ENCODE measurements at places on chromosomes 6 and 20. TPM values are rescaled to one million over a fixed set of nuclear protein-coding genes. Genes with fewer than 3 reads are reported as not detected.

IRF4 gene
- total RNA-seq: 91.2 TPM

DNA sequence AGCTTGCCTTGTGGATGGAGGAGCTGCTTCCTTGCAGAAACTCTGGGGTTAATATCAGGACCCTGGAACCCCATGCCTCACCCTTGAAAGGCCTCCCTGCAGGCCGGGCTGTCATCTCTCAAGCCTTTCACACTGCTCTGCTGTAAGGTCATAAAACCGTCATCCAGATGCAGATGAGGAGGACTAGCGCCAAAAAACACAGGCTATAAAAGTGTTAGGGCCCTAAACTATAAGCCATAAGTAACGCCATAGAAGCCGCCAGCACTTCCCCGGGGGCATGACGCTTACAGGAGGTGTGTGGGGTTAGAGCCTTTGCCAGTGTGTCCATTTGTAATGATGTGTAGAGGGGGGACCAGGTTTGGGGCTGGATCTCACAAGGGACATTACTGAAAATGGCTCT lies 47.6 kb downstream of the CDH4 start:
- DNase-seq: no peak

RIPOR3 gene
- total RNA-seq: not detected

GRCh38 chr6:130945401-130945919 lies 117.6 kb downstream of the EPB41L2 start:
- DNase-seq: no peak

GRCh38 chr6:43103253-43103876 lies 27.3 kb downstream of the PTK7 start:
- no peak for DNase-seq

SNAI1 gene
- 0.47 TPM for total RNA-seq

GRCh38 chr20:53865901-53866793 lies 204.2 kb downstream of the BCAS1 start:
- DNase-seq: no peak

GRCh38 chr6:134535831-134536230 lies 217.9 kb upstream of the SGK1 start:
- DNase-seq: no peak

- no peak for DNase-seq
Observed at GRCh38 chr6:54613596-54613995, 233.0 kb upstream of the FAM83B start.

PACRG gene
- 0.78 TPM for total RNA-seq

DNA sequence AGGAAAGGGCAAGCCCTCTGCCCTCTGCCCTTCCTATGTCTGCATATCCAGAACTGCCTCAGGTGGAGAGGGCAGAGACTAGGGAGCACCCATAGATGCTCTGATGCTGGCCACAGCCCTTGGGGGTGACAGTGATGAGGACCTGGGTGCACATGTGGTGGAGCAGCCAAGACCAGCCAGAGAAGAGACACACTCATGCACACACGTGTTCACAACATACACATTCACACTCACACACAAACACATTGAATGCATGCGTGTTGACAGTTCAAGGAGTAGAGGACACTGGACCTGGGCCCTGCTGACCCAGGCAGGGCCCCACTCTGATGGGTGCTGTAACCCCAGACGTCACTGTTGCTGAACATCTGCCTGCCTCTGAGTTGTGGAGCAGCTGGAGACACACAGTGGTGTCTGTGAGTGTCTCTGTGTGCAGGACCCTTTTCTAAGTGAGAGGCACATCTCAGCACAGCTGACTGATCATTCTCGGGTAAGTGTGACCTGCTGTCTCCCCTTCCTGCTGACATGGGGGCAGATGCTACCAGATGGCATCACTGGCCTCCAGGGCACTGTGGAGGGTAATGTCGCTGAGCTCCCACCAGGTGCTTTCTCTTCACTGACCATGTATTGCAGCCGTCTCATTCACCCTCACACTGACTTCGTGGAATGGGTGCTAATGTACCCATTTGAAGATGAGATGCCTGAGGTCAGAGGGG lies 30.1 kb upstream of the MAS1L start:
- DNase-seq: no peak

EFCAB8 gene
- 1.5 TPM for total RNA-seq

DNA sequence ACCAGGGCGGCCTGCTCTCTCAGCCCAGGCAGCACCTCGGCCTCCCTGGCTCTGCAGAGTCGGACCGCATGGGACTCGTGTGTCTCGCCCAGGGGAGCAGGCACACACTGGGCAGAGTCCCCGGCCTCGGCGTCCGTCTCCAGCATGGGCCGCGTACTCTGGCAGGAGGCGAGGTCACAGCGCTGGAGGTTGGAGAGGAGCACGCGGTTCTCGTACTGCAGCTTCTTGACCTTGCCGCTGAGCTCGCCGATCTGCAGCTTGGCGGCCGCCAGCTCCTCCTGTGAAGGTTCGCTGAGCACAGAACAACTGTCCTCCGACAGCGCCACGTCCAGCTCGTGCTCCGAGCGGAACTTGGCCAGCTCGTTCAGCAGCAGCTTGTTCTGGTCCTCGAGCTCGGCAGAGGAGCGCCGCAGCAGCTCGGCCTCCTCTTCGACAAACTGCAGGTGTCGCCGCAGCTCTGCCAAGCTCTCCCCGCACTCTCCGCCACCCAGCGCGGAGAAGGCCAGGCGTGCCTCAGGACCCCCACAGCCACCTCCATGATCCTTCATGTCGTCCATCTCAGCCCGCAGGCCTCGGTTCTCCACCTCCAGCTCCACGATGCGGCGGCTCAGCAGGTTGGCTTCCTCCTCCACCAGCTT lies 42.0 kb upstream of the DSN1 start:
- no peak for DNase-seq

DNA sequence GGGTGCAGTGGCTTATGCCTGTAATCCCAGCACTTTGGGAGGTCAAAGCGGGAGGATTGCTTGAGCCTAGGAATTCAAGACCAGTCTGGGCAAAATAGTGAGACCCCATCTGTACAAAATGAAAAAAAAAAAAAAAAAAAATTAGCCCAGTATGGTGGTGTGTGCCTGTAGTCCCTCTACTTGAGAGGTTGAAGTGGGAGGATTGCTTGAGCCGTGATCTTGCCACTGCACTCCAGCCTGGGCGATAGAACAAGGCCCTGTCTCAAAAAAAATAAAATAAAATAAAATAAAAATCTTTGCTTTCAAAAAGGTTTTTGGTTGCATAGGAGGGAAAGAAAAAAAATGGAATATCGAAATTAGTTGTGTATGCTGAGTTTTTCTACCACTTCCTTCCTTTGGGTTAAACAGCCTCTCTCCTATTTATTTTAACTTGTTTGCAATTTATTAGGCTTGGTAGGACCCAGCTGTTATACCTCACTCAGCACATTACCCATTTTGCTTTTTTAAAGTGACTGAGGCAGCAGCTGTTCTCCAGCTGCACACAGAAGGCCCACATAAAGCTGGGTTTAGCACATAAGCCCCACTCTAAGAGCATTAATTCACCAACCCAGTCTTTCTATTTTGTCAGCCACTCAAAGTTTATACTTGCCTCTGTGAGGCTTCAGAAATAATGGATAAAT lies 152.3 kb downstream of the ZFAND3 start:
- DNase-seq: no peak
